GOT3 (cell line): ENCODE measurements at places on chromosomes 1 and 21.

GRCh38 chr1:25091658-25092057 is 140.6 kb downstream of the SYF2 start:
- DNase-seq: no peak

- DNase-seq: no peak
Measured at GRCh38 chr1:53502641-53503432, 43.6 kb downstream of the DMRTB1 start.

DNA sequence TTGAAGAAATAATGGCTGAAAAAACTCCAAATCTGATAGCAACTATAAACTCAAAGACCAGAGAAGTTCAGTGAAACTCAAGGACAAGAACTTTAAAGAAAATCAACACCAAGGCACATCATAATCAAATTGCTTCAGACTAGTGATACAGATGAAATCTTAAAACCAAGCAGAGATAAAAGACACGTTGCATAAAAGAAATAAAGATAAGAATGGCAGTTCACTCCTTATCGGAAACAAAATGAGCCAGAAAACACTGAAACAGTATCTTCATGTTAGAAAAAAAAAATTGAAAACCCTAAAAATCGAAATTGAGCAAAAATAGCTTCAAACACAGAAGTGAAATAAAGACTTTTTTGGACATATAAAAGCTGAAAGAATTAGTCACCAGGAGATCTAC is 4.6 kb upstream of the RAB4A start:
- DNase-seq: no peak

DNA sequence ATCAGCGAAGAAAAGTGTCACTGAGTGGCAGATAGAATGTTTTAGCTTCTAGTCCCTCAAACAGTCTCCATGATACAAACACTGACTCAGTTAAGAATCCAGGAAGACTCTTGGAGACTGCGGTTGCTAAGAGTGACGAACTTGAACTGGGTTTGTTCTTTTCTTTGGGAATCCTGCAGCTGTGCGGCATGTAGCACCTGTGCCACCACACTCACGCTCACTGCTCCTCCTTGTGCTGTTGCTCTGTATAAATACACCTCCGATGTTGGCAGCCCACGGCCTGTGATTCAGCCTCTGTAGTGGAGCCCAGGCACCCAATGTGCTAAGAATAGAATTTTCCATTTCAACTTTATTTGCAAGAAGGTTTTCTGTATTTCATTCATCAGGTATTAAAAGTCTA is 5.5 kb upstream of the PPIE start:
- DNase-seq: no peak

GRCh38 chr1:40032240-40032891 is 8.2 kb upstream of the CAP1 start:
- DNase-seq: no peak

GRCh38 chr1:171742577-171742922 is 685 bp upstream of the VAMP4 start:
- no peak for DNase-seq

GRCh38 chr1:15384301-15384901 is 25.3 kb upstream of the EFHD2 start:
- DNase-seq: no peak

DNA sequence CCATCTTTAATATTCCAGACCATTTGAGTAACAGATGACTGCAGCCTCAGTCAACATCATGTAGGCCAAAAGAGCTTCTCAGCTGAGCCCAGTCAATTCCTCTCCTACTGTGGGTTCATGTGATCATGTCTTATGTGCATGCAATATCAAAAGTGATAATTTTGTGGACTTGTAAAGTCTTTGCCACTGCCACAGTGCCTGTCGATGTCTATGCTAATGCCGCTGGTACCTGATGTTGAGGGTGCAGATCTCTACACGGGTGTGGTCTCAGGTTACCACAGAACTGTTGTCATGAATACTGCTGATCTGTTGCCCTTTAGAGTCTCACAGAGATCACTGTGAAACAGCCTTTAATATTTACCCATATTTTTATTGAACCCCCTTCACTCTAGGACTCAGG is 11.3 kb upstream of the C1orf141 start:
- DNase-seq: no peak

DNA sequence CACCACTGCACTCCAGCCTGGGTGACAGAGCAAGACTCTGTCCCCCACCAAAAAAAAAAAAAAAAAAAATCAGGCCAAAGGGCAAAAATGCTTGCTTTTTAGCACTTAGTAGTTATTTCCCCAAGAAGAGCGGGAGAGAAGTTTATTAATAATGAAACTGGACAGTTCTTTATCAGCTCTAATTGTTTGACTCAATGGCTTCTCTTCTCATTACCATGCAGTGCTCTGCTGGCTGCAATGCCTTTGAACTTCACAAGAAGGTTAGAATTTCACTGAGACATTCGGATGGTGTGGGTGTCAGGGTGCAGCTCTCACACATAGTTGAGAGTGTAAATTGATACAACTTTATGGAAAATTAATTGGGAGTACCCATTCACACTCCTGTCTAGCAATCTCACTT is 63.7 kb downstream of the EDARADD start:
- no peak for DNase-seq

- no peak for DNase-seq
Measured at GRCh38 chr21:33367309-33367973, 35.8 kb upstream of the IFNGR2 start.

DNA sequence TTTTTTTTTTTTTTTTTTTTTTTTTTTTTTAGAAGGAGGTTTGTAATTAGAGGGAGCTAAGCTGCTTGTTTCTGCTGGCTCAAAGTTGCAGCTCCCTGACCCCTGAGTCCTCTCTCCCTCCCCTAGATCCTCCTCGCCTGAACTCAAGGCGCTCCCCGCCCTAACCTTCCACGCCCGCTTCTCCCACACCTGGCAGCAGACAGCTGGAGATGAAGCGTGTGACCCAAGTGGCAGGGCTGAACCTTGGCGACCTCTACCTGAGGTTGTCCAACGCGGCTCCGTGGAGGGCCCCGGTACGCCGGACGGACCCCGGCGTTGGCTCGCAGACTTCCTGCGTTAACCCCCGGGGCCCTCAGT is 795 bp downstream of the NGF start:
- DNase-seq: no peak

DNA sequence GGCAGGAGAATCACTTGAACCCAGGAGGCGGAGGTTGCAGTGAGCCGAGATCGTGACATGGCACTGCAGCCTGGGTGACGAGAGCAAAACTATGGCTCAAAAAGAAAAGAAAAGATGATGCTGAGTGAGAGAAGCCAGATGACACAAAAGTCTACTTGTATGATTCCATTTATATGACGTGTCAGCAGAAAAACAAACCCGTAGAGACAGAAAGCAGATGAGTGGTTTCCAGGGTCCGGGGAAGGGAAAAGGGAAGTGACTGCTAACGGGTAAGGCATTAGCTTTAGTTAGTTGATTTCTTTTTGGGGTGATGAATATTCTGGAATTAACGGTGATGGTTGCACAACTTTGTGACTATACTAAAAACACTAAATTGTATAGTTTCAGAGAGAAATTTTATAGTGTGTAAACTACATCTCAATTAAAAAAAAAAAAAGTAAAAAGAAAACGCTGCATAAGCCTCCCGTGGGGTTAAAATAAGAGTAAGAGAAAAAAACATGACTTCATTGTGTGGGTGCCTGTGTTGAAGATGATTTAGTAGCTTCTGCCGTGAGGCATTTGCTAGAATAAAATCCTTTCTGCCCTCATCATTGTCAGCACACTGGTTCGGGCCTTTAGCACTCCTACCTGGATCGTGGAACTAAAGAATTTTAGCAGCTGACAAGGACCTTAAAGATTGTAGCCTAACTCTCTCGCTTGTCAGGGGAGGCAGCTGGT is 24.7 kb upstream of the ATP5PO start:
- DNase-seq: no peak

DNA sequence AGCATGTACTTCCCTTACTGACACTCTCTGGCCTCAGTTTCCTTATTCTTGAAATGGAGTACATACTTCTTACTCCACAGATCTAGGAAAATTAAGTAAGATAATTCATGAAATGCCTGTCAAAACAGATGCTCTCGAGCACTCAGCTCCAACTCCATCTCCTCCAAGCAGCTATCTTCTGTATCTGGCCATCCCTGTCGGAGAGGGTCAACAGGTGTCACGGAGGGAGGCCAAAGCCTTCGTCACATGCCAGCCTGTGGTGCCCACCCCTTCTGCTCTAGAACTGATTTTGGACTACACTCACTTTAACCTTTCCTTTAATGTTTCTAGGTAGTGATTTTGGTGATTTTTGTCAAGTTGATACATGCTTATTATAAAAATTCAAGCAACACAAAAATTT is 18.8 kb upstream of the PKP1 start:
- no peak for DNase-seq
